ENCODE measurements at places on chromosomes 5 and 9.

DNA sequence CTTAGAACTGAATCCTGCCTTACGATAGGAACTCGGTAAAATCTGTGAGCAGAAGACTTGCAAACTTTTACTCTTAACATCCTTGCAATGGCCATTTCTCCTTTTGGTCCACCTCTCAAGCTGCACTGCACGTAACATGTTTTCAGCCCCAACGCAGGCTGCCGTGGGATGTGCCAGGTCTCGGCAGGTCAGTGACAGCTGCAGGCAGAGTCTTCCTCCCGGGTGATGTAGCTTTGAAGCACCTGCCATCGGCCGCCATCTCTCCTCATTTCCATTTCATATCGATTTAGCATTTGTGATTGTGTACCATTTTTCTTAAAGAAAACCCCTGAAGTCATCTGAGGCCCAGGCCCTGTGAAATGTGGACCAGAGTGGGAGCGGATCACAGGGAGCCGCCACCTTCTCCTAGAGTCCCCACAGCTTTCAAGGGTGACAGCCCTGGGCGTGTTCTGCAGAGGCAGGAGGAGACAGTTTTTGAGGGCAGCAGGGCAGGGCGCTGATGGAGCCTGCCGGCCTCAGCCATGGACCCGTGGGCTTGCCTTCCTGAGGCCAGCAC, 25.8 kb upstream of the LPCAT1 start:
- DNase-seq: no peak

- DNase-seq: no peak
These were observed 334.7 kb downstream of the FBXL7 start for GRCh38 chr5:15834596-15835245.

GRCh38 chr9:2116073-2116472, 100.9 kb downstream of the SMARCA2 start:
- DNase-seq: no peak

DNA sequence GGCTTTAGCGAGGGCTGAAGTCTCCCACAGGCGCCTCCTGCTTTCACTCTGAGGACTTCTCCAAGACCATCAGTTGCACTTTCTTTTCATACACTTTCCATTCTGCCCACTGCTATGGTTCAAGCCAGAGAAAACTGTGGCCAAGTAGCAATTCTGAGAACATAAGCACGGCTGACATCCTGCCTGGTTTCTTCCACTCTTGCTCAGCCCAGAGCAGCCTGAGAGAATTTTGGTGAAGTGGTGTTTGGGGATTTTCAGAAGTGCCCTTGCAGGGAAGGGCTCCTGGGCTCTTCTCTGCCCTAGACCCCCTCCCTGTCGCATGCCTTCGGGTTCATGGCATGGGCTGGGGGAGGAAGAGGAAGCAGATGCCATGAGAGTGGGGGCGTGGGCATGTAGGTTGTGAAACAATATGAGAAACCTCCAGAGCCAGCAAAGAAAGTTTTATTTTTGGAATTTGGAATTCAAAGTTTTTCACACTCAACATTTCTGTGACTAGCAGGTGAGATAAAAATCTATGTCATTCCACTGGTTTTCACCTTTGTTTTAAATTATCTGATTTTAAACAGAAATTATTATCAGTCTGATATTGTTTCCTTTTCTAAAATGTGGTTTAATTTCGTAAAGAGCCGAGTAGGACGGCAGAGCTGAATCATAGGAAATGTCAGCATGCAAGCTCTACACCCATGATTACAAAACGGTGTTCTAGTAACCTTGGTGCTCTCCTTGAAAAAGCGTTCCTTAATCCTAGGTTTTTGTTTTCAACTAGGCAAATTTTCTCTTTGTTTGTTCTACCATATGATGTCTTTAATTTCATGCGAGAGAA, 27.8 kb upstream of the TNFSF8 start:
- DNase-seq: no peak

DNA sequence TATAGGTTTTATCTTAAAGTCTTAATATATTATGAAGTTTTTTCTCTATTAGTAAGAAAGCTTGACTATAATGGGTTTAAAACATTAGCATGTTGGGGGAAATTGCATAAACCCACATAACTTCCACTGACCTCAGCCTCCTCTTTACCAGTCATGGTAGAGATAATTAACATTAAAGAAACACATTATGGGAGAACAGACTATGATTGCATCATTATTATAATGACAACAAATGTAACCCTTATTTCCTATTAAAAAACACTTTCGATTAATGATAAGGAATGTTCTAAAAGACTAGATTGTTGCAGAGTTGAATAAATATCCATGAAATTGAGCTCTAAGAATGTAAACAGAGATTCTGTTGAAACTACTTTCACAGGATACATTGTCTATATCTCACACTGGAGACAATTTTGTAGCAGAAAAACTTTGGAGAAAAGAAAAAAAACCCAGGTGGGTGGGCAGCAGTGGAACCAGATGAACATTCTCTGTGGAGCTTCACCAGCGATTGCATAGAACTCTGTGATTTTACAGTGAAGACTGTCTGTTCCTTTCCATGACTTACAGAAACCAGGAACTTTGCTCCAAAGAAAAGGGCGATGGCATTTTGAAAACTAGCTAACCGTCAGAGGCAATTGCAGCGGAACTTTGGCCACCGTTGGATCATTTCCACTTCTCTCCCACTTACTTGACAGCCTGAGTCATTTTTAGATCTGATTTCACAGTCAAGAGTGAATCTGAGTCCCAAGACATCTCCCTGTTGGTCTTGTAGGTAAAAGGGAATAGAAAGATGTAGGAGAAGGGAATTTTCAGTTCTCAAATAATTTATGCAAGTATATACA, 21.0 kb upstream of the ERAP2 start:
- no peak for DNase-seq

GRCh38 chr5:132510076-132510475, 19.5 kb upstream of the IRF1 start:
- DNase-seq: no peak

DNA sequence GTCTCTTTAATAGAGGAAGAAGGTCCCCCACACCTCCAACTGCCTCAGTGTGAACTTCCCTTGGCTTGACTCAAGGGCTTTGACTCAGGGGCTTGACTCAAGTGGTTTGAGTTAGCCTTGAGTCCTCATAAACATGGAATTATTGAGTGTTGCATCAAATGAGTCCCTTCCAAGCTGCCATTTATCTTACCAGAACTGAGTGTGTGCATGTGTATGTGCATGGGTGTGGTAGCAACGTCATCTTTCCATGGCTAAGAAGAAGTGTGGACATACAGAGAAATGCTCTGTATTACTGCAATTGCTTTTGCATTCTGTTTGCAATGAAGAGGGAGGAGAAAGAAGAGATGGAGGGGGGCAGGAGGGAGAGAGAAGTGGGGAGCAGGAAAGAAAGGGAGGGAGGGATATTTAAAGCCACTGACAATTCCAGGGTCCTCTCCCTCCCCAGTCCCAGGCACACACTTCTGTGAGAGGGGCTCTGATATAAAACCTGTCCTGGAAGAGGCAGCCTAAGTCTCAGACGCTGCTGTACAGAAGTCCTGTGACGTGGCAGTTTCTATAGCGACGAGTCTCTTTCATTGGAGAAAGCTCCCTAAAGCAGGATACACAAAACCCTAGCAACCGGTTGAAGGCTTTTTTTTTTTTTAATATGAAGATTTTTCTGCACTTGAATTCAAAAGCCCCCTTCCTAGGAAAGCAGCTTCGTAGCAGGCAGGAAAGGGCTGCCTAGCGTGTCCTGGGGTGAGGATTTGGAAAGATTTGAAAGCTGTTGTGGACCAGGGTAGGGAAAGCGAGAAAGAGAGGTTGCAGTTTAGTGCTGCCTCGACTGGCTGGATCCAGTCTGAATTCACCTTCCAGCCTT, 93.3 kb upstream of the MAP1B start:
- DNase-seq: peak; percentile 60

DNA sequence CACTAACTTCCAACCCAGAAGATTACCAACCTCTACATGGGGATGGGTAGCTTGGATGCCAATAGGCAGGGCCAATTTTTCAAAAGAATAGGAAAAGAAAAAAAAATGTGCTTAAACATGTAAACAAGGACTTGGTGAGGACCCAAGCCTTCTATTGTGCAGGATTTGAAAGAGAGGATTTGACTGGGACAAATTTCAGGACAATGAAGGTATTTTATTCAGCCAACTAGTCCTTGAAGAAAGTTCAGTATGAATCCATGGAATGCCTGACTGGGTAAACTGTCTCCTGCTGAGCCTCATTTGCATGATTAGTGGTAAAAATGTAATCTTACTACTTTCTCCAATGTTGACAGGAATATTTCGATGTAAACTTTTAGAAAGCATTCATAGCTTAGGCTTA, 192.5 kb upstream of the RORB start:
- DNase-seq: no peak

GRCh38 chr5:76408104-76408654, 5.1 kb downstream of the IQGAP2 start:
- no peak for DNase-seq

- no peak for DNase-seq
These were observed 27.8 kb downstream of the MAT2B start for GRCh38 chr5:163533223-163533622.

DNA sequence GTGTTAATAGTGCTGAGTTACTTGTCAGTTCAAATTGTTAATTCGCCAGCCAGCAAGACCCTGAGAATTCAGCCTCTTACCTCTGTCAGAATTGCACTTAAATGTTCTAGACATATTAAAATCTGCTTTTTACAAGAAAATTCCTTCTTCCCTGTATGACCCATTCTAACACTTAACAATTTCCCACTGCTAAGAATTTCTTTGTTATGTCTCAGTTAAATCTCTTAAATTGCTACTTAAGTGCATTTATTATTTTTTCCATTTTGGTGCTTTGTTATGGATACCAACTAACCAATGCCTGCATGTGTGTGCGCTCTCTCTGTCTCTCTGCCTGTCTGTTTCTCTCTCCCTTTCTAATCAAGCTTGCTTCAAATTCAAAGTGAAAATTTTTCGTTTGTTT, 44.9 kb downstream of the IZUMO3 start:
- DNase-seq: no peak

DNA sequence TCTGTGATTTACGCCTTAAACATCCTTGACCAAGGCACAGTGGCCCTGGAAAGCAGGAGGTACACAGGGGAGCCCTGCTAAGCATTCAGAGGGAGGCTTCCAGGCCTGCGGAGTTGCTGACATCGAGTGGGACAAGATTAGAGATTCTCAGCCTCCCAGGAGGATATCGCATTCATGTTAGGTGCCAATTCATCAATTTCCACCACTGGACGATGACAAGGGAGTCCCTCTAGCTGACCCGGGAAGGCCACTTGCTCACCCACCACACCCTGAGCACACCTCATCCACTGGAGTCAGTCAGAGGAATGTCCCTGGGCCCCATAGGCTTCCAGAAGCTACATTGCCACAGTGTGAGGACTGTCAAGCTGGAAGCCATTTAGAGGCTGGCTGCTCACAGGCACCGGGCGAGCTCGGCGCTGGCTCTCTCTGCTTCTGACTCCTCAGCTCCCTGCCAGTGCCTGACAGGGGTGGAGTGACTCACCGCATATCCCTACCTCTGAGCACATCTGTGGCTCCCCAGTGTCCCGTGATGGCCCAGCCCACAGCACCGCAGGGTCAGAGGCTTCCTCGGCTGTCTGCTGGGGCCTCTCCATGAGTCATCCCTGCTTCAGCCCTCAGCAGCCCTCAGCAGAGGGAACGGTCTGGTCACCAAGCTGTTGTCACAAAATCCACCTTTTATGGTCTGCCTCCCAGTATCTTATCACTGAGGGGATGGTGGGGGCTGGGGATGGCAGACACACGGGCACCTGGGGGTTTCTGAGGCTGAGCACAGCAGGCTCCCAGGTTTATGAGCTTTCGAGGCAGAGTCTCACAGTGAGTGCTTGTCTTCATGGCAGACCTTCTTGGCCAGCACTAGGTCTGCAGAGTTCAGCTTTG, 117.5 kb downstream of the ZNF608 start:
- DNase-seq: peak; percentile 7

DNA sequence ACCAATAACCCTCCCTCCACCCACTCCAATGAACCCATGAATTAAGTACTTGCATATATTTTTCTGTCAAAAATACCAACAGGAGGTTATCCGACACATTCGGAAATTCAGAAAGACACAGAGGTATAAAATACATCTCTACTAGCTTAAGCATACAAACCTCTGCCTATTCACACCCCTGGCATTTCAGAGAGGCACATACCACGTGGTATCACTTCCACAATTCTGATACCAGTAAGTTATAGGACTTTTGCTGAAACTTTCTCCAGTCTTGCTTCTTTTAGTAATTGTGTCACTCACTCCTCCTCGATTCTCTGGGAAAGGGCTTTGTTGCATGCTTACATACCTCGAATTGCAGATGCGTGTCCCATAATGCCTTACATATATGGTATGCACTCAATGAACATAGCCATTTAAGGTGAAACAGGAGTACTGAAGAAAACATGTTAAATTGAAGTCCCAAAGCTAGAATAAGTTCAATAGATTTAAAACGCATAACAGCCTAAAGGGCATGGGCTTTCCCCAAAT, 58.1 kb downstream of the TLE1 start:
- no peak for DNase-seq

DNA sequence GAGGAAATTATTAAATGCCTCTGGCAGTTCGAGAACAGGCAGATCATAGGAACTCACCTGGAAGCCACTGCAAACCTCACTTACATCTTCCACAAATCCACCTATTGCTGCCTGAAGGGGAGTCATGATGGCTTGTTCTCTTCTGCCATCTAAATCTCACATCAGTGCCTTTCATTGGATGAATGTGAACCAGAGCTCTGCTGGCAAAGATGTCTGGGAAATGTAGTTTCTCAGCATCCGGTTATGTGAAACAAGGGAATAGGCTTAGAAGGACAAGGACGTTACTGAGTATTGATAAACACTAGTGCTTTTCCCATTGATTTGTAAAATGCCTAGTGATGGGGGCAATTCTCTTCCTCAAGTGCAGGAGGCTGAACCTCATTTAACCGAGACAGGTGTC, 483.3 kb downstream of the ARHGEF28 start:
- DNase-seq: no peak

- no peak for DNase-seq
These were observed 40.1 kb downstream of the FREM1 start for GRCh38 chr9:14870090-14870489.

DNA sequence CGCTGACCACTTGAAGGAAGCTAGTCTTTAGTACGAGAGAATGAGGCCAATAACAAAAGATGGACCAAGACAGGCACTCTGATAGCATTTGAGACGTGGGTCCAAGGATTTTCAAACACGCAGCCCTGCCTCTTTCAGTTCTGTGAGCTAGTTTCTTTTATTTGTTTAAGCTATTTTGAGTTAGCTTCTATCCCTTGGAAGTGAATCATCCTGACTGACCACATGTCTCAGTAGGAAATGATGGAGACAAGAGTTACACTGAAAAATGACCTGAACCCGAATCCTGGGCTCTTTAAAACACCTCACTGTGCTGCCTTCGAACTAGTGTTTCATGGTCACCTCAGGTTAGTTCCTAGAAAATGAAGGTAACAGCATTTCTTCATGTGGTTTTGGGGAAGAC, 9.9 kb downstream of the TEK start:
- DNase-seq: no peak
